ENCODE measurements at places on chromosomes 6 and 20.
A peak's percentile ranks its signal among the peaks of the same experiment; 100 is the strongest.

- no peak for DNase-seq
Measured at GRCh38 chr6:150898399-150899170, 33.1 kb downstream of the MTHFD1L start.

- peak; percentile 9 for DNase-seq
Measured at GRCh38 chr20:39112178-39112743, 150.1 kb downstream of the DHX35 start.

DNA sequence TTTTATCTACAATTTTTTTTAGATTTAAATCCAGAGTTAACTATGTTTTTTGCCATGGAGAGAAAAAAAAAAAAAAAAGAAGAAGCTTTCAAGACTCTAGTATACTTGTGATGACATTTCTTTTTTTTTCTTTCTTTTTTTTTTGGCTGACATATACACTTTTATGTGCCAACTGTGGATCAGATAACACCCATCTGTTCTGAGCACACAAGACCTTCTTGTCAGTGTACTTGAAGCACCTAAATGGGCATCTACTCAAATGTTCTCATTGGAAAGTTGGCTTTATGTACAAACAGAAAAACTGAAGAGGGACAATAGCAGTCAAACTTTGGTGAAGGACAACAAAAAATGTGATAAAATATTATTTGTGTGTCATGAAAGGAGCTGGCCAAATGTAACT lies 904.5 kb downstream of the GRIK2 start:
- DNase-seq: no peak

DNA sequence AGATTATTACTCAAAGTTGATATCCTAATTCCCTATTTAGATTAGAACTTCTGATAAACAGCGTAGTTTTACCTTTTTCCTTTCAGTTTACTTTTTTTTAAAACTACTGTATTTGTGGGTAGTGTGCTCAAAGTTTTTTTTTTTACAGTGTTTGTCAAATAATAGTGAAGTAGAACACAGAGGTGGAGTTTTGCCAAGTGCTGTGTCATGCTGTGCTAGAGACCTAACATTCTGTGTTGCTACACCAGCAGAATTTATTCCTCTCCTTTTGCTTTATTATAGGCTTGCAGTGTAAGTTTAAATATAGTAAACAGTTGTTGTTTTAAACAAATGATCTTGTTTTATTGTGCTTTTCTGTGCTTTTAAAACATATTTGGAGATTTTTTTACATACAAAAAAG lies 125.4 kb downstream of the HIVEP1 start:
- DNase-seq: no peak

GRCh38 chr6:25280344-25281074 lies 1.3 kb downstream of the CARMIL1 start:
- no peak for DNase-seq

DNA sequence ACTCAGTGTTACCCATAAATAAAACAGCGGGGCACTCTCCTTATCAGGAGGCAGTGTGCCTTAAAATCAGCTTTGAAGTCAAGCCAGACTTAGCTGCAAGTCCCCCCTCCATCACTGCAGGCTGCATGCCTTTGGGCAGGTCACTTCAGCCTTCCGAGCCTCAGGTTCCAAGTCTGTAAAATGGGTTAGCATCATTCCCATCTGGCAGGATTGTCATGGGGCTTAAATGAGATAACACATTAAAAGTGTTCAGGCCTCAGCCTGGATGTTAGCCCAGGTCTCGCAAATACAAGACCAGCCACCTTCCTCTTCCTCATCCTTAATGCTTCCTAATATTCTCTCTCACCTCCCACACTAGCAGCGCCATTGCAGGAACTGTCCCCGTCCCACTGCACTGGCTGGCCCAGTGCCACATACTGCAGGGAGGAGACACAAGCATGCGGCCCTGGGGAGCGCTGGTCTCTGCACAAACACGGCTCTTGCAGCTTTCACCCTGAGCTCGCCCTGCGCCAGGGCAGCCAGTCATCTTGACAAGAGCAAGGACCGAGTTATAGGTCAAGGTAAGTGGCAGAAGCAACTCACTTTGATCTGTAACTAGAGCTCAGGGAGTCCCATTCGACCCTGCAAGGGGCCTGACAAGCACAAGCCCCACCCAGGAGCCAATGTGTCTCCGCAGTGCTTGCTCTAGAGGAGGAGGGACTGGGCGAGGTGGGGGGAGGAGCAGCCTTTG lies 564.6 kb upstream of the AGPAT4 start:
- DNase-seq: no peak

Measured in NCI-H524 treated with DMSO at 0.1 percent for 48 hours (cell line).